NCI-H2081 (cell line): ENCODE measurements at places on chromosomes 1 and 21.
A peak's percentile ranks its signal among the peaks of the same experiment; 100 is the strongest.

- DNase-seq: no peak
Observed at GRCh38 chr1:186887203-186887602, 58.5 kb downstream of the PLA2G4A start.

GRCh38 chr21:36657999-36658398, 40.9 kb upstream of the SIM2 start:
- no peak for DNase-seq

- no peak for DNase-seq
Observed at GRCh38 chr1:173628888-173629287, 6.2 kb upstream of the TEX50 start.

GRCh38 chr21:33866826-33867225, 48.8 kb downstream of the ATP5PO start:
- no peak for DNase-seq

- no peak for DNase-seq
Observed at GRCh38 chr1:228801068-228801467, 65.8 kb downstream of the RHOU start.

- DNase-seq: no peak
Observed at GRCh38 chr1:154866257-154867063, 3.6 kb downstream of the KCNN3 start.

DNA sequence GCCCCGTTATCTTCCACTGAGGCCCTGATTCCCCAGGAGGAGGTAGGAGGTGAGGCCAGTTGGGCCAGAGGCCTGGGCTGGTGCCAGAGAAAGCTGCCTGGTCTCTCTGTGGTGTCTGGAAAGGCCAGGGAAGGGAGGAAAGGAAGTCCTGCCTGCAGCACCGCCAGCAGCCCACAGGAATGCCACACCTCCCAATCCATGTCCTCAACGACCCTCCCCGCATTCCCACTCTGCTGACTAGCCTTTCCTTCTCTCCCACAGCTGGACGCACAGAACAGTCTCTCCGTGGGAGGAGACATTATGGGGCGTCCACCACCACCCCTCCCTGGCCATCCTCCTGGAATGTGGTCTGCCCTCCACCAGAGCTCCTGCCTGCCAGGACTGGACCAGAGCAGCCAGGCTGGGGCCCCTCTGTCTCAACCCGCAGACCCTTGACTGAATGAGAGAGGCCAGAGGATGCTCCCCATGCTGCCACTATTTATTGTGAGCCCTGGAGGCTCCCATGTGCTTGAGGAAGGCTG, 18.0 kb downstream of the CSF1 start:
- no peak for DNase-seq

DNA sequence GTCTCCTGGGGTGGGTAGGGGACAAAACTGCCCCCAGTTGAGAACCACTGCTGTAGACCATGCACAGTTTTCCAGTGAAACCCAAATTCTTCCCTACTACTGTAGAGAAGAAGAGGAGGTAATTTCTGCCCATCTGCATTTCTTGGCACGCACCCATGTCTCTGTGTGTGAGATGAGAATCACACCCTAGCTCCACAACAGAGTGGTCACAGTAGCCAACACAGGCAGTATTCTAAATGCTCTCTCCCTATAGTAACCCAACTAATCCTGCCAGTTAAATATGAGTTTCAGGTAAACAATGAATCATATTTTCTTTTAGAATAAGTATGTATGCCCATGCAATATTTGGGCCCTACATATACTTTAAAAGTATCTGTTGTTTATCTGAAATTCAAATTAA, 1.2 kb upstream of the CAPN2 start:
- DNase-seq: no peak

DNA sequence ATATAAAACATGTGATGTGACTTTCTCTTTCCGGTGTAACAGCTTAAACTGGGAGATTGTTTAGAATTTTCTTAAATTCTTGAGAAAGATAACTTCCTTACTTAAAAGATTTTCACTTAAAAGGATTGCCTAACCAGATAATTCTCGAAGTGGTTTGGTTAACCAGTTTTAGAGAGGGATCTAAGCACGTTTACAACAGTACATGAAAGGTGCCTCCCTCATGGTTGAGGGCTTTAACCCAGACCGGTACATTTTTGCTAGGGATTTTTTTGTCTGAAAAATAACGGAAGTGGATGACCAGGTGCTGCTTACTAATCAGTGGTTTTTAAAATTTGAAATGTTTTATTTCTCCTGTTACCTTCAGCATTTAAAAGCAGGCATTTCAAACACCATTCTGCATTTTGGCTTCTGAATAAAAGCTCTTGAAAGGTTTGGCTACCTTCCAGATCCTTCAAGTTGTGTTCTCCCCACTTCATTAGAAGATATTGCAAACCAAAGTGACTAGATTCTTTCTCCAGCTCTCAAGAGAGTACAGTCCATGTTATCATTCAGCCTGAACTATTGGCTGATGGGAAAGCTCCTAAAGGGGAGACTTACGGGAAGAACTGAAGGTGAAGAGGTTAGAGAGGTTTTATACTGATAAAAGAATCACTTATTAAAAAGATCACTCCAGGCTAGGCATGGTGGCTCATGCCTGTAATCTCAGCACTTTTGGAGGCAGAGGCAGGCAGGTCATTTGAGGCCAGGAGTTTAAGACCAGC, 12.8 kb downstream of the S100PBP start:
- DNase-seq: no peak

GRCh38 chr1:116401646-116402176, 28.7 kb downstream of the ATP1A1 start:
- no peak for DNase-seq

- no peak for DNase-seq
Observed at GRCh38 chr1:177891809-177892208, 78.0 kb downstream of the SEC16B start.

GRCh38 chr1:114956570-114956969, 73.1 kb upstream of the TSHB start:
- DNase-seq: no peak

DNA sequence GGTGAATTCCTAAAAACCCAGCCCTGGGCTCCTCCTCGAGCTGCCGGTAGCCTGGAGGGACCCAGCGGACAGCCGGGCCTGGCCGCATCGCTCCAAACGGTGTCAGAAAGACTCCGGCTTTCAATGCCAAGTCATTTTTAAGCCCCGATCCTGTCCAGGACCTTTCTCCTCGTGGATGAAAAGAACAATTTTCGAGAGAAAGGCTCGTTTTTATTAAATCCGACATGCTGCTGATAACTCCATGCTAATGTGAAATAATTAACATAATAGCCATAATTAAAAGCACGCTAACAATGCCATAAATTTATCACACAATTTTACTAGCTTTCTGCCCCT, 4.6 kb upstream of the FOXD3 start:
- DNase-seq: peak; percentile 63

DNA sequence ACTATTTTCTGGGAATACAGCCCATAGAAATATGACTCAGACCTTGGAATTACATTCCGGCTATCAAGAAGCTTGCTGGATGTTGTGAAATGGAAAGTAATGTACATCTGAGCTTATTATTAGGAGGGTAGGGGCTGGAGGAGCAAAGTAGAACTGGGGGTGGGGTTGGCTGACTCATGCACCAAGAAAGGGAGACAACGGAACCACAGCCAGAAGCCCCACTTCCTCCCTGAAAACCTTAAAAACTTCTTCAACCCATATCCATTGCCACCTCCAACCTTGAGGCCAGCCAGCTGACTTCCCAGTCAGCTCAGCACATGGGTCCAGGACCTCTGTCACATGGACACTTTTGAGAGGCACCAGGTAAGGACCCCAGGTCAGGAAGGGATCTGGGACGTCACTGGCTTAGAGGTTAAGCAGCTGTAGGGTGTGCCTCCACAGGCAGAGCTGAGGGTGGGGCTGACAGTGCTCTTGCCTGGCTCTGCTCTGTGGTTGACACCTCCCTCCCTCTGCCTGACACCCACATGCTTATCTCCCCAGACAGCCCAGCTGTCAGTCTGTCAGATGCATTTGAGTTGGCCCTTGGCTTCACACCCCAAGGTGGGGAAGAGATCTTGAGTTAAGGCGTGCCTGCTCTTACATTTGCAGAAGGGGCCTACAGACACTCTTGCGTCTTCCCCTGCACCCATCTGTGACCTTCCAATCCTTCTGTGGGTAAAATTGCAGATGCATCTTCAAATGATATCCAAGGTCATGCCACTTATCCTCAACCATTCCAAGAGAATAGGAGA, 5.7 kb upstream of the ZNF683 start:
- no peak for DNase-seq

DNA sequence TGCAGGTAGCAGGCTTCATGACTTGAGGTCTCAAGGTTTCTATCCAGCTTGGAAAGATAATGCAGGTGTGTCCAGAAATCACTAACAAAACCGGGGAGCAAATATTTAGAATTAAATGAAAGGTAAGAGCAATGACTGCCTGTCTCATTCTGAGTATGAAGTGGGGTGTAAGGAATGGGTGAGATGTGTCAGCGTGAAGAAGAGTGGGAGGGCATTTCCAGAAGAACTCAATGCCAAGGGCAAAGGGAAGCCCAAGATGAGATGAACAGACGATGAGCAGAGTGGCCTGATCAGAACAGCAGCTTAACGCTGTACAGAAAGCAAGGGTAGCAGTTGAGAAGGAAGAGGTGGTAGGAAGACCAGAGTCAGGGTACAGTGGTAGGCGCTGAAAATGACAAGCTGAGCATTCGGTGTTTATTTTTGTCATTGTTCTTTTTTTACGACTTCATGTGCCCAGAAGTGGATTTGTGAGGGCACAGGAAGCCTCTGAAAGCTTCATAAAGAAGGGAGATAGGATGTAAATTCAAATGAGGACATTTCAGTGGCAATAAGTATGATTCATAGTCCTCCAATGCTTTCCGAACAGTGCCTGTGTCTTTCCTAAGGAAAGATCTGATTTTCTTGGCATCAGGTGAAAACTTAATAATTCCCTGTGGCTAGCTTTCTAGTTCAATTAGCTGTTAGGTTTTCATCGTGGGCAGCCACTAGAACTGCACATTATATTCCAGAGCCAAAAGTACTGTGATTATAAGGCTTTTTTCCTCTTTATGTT, 190.5 kb downstream of the APP start:
- no peak for DNase-seq

DNA sequence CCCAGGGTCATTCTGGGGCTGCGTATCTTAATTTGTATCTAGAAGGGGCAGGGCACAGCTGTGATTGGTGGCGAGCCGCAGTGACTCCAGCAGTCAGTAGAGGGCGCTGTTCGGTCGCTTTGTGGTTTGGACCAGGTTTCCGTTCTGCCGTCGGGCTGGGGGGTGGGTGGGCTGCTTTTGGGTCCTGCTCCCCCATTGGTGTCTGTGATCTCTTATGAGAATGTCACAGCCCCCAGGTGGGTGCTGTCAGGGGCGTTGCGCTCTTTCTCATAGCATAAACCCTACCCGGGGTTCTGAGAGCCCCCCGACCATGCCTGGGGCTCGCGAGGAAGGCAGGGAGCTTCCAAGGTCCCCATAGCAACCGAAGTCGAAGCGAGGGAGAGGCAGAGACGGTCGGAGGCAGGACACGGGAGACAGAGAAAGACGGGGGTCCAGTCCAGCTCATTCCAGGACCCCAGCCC, 5.4 kb downstream of the TFF3 start:
- peak; percentile 68 for DNase-seq

- no peak for DNase-seq
Observed at GRCh38 chr1:13478692-13479091, 35.1 kb downstream of the LRRC38 start.

DNA sequence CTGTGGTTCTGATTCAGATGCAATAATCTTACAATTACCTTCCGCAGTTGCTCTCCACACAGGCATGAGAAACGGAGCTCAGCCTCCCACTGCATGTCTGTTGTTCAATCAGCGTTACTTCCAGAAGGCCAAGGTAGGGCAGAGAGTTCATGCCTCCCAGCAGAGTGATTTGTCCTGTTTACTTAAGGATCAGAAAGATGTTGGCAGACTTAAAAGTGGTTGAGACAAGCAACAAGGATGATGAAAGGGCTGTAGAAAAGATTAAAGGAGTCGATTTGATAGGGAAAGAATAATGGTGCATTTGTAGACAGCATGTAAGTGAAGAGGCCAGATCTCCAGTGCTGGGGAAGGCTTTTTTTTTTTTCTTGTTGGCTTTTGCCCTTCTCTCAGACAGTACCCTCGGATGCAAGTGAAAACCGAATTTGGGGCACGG, 26.6 kb downstream of the ARMH1 start:
- no peak for DNase-seq

DNA sequence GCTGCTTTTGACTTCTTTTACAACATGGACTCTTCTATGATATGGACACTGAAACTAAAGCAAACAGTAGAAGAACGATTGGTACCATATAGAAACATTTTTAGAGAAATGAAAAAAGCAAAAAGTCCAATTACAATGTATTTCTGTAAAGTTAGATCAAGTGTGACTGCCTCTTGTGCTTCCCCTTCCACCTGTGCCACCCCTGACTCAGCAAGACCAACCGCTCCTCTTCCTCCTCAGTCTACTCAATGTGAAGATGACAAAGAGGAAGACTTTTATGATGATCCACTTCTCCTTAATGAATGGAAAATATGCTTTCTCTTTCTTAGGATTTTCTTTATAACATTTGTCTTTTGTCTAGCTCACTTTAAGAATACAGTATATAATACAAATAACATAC, 66.9 kb downstream of the PHTF1 start:
- no peak for DNase-seq

- no peak for DNase-seq
Observed at GRCh38 chr1:45490121-45490625, 790 bp downstream of the TESK2 start.

DNA sequence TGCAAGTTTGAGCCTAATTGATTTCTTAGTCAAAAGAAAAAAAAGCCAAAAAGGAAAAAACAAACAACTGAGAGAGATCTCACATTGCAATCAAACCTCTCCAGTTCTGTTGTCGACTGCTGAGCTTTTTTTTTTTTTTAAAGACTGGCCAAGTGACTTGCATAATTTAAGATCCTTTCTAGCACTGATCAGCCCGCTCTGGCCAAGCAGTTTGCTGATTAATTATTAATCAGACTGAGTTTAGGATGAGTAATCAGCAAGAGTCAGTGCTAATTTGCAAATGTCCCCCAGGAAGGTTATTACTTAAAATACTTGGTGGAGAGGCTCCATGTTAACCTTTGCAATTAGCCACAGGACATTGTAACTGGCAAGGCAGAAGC, 39.3 kb downstream of the HMGB4 start:
- no peak for DNase-seq

- no peak for DNase-seq
Observed at GRCh38 chr1:7300893-7301663, 470.0 kb upstream of the VAMP3 start.

DNA sequence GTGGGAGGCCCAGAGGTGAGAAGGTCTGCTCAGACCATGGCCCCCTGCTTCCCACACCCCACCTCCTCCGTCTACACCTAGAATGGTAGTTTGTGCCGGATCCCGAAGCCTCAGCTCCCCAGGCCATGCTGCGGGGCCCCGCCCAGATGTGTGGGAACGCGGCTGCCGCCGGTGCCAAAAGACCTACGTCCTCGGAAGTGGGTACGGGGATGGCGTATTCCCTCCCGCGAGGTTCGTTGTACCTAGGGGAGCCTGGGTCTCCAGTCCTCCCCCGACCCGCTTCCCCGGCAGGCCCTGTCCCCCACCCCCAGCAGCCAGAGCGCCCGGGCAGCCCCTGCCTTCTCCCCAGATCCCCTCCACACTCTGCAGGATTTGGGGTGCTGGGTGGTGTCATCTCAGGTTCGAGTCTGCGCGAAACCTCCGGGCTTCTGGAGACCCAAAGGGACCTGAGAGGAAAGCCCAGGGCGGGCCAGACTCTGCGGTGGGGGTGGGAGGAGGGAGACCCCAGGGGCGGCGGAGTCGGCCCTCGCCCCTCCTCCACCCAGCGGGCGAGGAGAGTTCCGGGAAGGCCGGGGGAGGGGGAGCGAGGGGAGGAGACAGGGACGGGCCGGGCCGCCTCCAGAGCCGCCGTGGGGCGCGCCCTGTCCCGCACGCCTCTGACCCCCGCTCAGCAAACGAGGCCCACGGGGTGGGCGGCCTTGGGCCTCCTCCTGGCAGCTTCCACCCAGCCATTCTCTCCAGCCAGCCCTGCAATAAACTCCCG, 6.2 kb upstream of the PRDM16 start:
- DNase-seq: no peak

GRCh38 chr1:152380932-152381331, 21.1 kb upstream of the FLG2 start:
- DNase-seq: no peak
